ENCODE measurements at places on chromosomes 11 and 22.
A peak's percentile ranks its signal among the peaks of the same experiment; 100 is the strongest.

GRCh38 chr22:25362215-25362882 lies 142.9 kb downstream of the CRYBB2 start:
- DNase-seq, result peak; percentile 64

DNA sequence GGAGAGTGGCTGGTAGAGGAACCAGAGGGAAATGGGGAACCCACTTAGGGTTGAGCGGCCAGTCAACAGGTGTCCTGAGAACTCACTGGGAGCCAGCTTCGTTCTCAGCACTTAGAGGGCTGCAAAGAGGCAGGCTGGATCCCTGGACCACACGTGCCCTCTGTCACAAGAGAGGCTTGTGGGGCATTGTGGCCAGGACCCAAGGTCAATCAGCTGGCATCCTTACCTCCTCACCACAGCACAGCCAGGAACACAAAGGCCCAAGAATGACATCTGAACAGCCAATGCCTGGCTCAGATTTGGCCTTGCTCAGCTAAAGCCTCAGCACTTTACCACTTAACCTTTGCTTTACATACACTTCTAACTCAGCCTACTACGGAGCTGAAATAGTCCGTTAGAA lies 7.4 kb downstream of the MAPK8IP1 start:
- no peak for DNase-seq

DNA sequence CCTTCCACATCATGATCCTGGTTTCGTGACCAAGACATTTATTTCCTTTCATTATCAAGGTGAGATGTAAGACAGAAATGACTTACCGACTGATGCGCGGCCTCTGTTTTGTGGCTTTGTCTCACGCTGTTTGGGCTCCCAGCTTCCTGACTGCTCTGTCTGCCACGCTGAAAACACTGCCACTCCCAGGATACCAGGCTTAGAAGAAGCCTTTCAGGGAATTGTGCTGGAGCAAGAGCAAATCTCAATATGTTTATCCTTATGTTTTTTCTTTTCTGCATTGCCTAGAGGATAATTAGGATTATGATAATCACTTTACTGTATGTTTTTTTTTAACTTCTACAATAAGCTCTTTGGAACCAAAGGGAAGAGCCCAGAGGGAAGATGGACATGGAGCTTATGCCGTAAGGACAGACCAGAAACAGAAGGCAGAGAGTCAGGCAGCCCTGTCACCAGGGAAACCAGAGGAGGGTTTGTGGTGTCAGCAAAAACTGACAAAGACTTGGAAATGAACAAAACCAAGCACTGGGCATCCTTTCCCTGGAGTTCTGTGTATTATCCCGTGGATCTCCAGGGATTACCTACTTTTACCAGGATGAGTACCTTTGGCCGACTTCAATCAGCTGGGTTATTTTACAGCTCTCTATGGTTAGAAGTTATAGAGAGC lies 68.2 kb upstream of the ISX start:
- no peak for DNase-seq

DNA sequence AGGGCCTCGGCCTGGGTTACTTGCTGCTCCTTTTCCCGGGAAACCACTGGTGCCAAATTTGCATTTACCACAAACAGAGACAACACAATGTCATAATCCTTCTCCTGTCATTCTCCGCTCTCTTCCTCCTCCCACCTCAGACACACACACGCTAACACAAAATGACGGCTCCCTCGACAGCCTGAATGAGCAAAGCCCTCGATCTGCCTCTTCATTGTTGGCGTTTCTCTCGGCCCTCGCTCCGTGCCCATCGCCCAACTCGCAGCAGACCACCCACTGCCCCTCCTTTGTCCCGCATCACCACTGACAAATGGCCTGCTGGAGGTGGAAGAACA lies 12.5 kb upstream of the TCF20 start:
- DNase-seq, result no peak

DNA sequence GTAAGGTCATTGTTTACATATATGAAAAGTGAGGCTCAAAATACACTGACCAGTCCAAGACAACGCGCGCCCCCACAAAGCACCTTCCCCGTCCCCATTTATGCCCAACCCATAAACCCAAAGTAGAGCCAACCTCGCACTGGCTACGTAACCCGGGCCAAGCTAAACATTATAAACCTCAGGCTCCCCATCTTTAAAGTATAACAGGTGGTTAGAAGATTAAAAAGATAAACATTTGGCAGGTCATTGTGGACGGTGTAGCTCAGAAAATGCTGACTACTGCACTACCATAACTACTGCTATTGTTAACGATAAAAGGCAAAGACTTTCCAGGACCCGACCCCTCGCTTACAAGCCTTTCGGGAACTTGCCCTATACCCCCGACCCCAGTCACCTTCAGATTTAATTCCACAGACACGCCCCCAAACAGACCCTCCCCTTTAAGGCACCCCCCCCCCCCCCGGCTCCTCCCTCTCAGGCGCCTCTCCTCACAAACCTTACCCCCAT lies 470 bp downstream of the NUMA1 start:
- peak; percentile 61 for DNase-seq

GRCh38 chr11:64297699-64298358 lies 2.3 kb upstream of the CATSPERZ start:
- no peak for DNase-seq

DNA sequence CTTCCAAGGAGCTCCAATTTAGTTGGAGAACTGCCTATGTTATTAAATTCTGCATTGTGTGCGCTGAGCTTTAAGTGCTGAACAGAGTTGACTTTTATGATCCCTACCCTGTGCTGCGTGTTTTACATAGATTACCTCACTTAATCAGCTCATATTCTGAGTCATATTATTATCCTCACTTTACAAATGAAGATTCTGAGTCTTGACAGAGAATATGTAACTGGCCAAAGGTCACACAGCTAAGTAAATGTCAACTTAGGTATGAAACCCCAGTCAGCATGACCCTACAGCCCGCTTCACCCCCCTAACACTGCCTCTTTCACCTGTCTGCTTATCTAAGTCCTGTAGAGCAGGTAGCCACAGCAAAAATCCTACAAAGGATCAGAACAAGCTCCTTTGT lies 19.8 kb upstream of the TMPRSS5 start:
- no peak for DNase-seq
